ENCODE measurements at places on chromosomes 7 and 10. TPM values are rescaled to one million over a fixed set of nuclear protein-coding genes. Genes with fewer than 3 reads are reported as not detected.

ZCWPW1 gene
- 2.6 TPM for total RNA-seq

RPA3 gene
- total RNA-seq, result 17.7 TPM

HYAL4 gene
- total RNA-seq, result not detected

TUBAL3 gene
- total RNA-seq, result not detected

STEAP1B gene
- 1.1 TPM for total RNA-seq

CLDN4 gene
- total RNA-seq, result 13.7 TPM

ITGA8 gene
- total RNA-seq, result not detected

ZNF775 gene
- 6.5 TPM for total RNA-seq

SPDYE11 gene
- total RNA-seq, result not detected

COL13A1 gene
- 0.86 TPM for total RNA-seq

NRP1 gene
- total RNA-seq, result 73.5 TPM

CDH23 gene
- total RNA-seq, result not detected

EMX2 gene
- total RNA-seq, result not detected
